CD4-positive, alpha-beta T cell treated with Interleukin-12 subunit alpha and Interleukin-12 subunit beta, for 1 hour (primary cell): ENCODE measurements at places on chromosomes 4 and X.
A peak's percentile ranks its signal among the peaks of the same experiment; 100 is the strongest.

- DNase-seq: no peak
Observed at GRCh38 chr4:139690419-139690818, 24.8 kb downstream of the MGST2 start.

- no peak for DNase-seq
Observed at GRCh38 chrX:120823556-120823955, 52.1 kb downstream of the CT47B1 start.

- DNase-seq: no peak
Observed at GRCh38 chr4:177455561-177455970, 13.3 kb upstream of the AGA start.

DNA sequence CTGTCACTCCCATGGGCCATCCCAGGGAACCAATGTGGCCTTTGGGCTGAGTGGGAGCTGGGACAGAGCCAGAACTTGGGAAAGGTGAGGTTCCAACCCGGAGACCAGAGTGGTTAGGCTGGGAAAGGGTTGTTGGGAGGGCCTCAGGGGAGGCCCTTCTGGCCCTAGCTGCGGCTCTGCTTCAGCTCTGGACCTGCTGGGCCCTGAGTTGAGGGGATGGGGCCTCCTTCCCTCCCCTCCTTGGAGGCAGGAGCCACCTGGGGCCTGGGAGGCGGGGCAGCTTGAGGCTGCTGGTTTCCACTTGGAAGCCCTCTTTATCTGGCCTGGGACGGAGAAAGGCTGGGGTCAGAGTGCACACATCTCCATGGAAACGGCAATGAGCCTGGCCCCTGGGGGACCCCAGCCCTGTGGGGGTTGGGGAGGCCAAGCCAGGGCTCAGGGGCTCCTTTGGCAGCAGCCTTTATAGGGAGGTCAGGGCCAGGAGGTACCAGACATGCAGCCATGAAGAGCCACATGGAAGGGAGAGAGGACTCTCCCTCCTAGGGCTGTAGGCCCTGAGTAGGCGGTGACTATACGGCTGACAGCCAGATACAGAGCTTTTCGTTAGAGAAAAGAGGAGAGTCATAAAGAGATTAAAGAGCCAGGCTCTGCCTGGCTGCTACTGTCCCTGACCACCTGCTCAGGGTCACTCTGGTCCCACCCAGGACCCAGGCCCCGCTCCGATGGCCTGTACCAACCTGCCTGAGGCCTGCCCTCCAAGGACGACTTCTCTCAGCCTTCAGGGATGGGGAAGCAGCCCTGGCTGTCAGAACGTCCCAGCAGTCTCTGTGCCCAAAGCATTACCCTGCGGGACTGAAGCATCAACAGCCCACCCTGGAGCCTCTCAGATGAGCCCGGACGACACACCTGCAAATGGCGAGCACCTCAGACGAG is 6.9 kb upstream of the NSD2 start:
- no peak for DNase-seq

DNA sequence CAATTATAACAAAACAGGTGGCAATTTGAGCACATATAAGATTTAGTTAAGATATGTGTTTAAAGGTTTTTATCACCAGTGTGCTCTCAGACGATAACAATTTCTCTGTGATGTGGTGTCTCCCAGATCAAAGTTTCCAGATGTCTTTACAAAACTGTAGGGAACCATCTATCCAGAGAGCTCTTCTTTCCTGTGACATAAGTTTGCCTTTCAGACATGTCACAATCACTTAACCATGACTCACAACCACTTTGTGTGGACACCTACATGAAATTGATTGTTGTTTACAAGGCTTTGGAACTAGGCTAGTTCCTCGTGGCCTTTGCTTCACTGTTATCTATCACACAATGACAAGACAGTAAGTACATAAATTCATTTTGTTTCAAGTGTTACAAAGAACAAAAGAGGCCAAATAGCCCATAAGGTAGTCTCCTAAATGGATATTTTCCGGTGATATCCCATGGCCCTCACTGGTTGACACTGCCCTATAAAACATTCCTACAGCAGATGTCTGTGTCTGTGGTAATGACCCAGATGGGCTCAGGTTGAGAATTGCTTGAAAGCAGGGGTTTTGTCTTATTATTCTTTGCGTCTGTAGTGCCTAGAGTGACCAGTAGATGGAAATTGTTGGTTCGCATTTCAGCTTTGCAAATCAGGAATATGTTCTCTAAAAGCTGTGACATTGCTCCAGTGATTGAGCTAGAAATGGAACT is 297.8 kb upstream of the FAM241A start:
- no peak for DNase-seq

- DNase-seq: no peak
Observed at GRCh38 chrX:71542825-71543224, 9.9 kb downstream of the OGT start.

DNA sequence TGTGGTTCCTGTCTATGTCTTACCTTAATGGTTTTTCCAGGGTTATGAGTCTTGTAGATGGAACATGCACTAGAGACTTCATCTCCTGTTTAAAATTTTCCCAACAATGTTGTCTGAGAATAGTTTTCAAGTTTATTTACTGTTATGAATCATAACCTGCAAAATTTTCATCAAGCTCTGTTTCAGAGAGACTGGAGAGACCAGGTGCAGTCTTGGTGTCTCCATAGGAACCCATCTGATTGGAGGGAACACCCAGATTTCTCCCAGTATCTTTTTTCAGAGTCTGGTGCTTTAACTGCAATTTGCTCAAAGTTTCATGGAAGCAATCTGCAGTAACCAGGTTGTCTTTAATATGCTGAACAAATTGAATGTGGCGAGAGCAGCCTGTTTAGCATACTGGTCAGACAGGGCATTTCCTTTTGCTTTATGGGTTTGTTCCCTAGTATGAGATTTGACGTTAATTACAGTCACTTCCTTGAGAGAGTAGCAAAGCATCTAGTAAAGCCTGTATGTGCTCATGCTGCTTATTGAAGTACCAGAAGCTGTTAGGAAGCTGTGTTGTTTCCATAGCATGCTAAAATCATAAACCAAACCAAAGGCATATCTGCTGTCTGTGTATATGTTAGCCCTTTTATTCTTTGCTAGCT is 18.8 kb upstream of the VSIG1 start:
- no peak for DNase-seq

GRCh38 chr4:119032921-119033685 is 102.5 kb upstream of the MYOZ2 start:
- DNase-seq: no peak

GRCh38 chr4:2714918-2715317 is 41.2 kb downstream of the TNIP2 start:
- no peak for DNase-seq

DNA sequence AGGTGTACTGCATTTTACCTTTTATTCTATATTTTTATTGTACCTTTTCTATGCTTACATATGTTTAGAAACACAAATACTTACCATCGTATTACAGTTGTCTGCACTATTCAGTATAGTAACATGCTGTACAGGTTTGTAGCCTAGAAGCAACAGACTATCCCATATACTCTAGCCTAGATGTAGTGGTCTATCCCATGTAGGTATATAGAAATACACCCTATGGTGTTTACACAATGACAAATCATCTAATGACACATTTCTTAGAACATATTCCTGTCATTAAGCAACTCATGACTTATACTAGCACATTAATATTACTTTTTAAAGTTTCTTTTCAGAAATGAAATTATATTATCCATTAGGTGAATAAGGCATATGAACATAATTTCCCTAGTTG is 111.1 kb upstream of the HPGD start:
- DNase-seq: no peak

DNA sequence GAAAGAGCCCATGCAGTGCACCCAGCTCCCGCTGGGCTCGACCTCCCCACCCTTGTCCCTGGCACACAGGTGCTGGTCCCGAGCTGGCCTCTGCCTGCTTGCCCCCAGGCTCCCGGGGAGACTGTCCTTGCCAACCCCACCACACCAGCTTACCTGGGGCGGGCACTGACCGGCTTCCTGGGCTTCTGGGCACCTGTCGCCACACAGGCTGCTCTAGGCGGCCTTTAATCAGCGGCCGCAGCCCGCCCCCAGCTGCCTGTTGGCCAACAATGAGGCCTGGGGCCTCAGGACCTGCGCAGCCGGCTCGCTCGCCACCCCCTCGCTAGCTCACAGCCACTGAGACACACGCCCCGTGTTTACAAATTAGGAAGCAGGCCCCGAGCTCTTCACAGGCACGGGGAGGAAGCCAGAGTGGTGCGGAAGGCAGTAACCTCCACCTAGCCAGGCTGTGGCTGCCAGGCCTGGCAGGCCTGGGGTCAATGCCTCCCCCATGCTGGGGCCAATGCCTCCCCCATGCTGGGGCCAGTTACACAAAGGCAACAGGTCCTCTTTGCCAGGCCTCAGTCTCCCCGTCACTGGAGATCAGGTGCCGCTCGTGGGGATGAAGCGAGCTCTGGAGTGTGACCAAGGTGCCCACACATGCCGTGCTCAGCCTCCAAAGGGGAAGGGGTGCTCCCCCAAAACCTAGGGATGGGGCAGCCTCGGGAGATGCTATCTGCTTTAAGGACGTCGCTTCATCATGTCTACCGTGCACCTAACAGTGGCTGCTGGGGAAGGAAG is at the start of gene TREX2:
TREX2 (minus strand) TSS at position 201 of the 780 bp plus-strand sequence. CDS start 626 bp downstream, outside the sequence.
- DNase-seq: no peak

- DNase-seq: no peak
Observed at GRCh38 chrX:105328773-105329172, 108.3 kb upstream of the TEX13A start.

- DNase-seq: peak; percentile 35
Observed at GRCh38 chr4:109302361-109303139, at the start of gene COL25A1. Gene COL25A1, minus strand, starts transcription at chr4:109302658.

- DNase-seq: no peak
Observed at GRCh38 chrX:48681539-48682183, 1.9 kb upstream of the WAS start.

- no peak for DNase-seq
Observed at GRCh38 chr4:152528060-152528459, 7.8 kb downstream of the FBXW7 start.

GRCh38 chr4:41814565-41814964 is 66.0 kb upstream of the PHOX2B start:
- no peak for DNase-seq

- no peak for DNase-seq
Observed at GRCh38 chrX:136021160-136021559, 35.9 kb downstream of the SLC9A6 start.

GRCh38 chrX:19863212-19863856 is 24.1 kb downstream of the SH3KBP1 start:
- no peak for DNase-seq
